ENCODE measurements at places on chromosomes 7 and 10.

GRCh38 chr10:35244549-35244948 lies 91.8 kb upstream of the CCNY start:
- DNase-seq, result no peak

GRCh38 chr7:36130236-36130945 lies 22.7 kb upstream of the EEPD1 start:
- DNase-seq, result no peak

DNA sequence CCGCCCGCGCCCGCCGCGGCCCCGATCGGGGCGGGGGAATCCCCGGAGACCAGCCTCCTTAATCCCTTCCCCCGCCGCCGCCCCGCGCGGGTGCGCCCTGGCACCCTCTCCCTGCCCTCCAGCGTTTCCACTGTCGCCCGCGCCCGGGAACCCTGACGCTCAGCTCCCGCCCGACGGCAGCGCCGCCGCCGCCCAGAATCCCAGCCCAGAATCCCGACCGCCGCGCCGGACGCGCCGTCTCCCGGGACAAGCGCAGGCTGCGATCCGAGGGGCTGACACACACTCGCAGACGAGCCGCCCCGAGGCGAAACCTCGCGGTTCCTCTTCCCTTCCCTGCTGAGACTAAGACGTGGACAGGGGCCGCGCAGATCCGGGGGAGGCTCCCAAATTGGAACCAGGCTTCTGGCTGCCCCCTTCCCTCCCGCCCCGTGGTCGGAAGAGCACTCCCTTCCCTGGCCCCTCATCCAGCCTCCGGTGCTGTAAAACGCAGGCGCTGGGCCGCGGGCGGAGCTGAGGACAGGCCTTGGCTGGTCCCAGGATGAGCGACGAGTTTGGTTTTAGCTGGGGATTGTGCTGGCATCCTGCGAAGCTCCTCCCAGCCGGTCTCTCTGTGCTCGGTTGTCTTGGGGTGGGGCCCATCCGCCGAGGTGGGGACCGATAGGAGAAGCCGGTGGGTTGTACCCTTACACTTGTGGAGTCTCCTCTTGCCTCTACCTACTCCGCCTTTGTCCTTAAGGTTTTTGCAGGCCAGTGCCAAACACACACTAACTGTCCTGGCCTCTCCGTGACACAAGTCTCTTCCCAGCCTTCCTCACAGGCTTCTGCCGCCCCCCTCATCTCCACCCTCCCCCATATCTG lies 1.1 kb downstream of the MARVELD1 start:
- peak; percentile 60 for DNase-seq

GRCh38 chr10:70915206-70915605 lies 26.8 kb upstream of the PCBD1 start:
- DNase-seq, result no peak

- DNase-seq, result no peak
Observed at GRCh38 chr7:84017651-84018050, 176.9 kb downstream of the SEMA3A start.
